NT2/D1 (cell line): ENCODE measurements at places on chromosomes 12 and 14.

- no peak for DNase-seq
Observed at GRCh38 chr12:54227376-54227775, 38.6 kb upstream of the SMUG1 start.

DNA sequence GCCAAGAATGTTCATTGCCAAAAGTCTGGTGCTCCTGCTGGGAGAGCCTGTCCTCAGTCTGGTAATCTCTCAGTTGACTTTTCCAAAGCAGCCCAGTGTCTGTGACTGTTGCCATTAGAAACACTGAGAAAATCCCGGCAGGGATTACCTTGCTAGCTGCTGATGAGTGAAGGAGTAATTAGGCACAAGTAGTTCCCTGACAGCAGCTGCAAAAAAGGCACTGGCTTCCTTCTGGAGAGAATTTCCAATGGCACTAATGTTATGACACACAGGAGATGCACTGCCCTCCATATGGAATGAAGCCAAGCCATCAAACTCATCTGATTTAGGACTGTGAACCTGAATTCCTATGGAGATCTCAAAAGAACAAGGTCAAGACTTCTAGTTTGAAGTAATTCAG is 1321.2 kb upstream of the SEL1L start:
- DNase-seq = no peak

DNA sequence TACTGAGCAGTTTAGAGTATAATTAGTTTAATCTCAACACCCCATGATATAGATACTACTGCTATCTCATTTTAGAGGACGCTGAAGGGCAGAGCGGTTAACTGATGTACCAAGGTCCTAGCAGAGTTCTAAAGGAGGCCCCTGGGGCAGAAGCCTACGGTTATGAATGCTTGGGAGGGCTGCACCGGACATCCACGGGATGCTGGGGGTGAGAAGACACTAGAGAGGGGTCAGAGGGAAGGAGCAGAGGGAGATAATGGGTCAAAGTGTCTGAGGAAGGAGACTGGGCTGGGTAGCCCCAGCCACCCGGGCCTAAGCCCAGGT is 1.6 kb upstream of the ACTR6 start:
- DNase-seq = no peak

DNA sequence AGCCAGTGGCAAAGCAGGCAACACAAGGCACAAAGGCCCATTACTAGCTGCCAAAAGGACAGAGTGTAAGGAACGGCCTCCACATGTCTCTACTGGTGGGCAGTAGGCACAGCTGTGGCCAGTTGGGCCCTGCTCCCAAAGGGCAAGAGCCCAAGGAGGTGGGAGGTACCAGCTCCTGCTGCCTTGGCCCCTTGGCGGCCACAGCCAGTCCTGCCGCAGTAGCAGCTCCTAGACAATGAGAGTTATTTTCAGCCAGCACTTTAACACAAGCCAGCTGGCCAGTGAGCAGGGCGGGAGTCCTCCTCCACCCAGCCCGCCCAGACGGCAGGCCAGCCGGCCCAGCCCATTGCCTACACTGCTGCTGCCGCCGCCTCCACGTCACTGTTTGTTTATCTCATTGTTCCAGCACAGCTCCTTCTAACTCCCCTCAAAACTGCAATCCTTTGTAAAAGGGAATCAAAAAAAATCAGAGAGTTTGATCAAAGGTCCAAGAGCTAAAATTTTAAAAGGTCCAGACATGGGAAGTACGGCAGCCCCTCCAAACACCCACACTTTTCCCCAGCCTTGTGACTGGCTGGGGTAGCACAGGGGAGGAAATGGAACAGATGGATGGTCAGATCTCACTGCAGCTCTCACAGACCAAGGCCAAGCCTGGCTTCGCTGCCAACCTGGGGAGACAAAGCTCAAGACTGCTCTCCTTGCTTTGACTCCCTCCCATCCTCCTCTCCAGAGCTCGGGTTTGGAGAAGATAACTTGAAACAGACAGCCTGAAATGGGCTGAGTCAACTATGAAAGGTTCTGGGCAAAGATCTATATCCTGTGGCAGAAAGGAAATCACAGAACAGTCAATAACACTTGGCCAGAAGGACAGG is 33.5 kb downstream of the FMNL3 start:
- DNase-seq = no peak

- DNase-seq = no peak
Observed at GRCh38 chr12:76962099-76962498, 83.3 kb upstream of the CSRP2 start.

GRCh38 chr12:109464642-109465351 is 12.3 kb downstream of the KCTD10 start:
- DNase-seq = no peak

DNA sequence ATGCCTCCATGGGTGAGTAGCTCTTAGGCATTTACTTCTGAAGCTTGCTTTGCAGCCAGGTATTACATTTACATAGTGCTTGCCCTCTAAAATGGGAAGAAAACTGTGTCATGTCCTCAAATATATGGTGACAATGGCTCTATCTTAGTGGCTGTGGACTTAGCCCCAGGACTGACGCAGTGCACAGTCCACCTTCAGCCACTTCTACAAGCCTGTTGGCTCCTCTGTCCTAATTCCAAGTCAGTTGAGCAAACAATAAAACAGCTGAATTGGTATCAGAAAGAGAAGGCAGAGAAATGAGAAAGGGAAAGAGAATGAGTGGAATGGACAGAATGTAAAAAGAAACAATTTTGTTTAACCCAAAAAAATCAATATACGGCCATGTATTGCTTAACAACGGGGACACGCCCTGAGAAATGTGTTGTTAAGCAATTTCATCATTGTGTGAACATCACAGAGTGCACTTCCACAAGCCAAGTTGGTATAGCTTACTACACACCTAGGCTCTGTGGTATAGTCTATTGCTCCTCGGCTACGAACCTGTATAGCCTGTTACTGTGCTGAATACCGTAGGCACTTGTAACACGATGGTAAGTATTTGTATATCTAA is 93.5 kb downstream of the GRIN2B start:
- no peak for DNase-seq

DNA sequence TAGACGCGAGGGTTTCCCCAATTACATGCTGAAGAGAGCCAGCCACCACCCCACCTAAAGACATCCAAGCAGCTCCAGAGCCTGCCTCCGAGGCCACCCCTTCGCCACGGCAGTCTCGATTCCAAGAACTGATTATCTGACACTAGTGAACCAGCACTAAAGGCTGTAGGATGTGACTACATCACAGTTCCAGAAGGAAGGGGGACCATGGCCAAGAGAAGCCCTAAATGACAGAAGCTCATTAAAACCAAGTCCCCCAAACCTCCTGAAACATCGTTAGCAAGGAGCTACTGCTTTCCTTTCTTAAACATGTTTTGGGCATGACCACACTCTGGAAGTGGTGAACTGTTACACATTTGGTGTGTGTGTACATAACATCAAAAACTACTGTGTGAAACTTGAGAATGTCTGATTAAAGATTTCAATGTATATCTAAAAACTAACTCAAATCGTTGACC is 88.2 kb downstream of the DUSP16 start:
- DNase-seq = no peak

- no peak for DNase-seq
Observed at GRCh38 chr12:60148109-60148508, 552.3 kb downstream of the SLC16A7 start.

- DNase-seq = peak; percentile 80
Observed at GRCh38 chr12:2877953-2878732, 1.1 kb downstream of the RHNO1 start.

- no peak for DNase-seq
Observed at GRCh38 chr14:55313480-55313879, 42.3 kb downstream of the FBXO34 start.

GRCh38 chr12:18576104-18576626 is 161.6 kb downstream of the PLCZ1 start:
- DNase-seq = no peak

DNA sequence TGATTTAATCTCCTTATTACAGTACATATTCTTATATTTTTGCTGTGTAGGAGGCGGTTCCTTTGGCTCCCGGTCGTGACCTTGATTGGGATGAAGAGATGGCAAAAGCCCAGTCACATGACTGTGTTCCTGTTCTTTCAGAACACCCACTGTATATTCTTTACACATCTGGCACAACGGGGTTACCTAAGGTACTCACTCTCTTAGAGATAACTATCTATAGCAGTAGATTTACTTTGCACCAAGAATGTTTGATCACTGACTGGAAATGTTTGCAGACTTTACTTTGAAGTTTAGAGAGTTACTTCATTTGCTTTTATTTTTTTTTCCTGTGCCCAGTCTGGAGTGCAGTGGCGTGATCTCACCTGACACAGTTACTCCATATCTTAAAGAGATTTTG is 65.2 kb downstream of the ACSS3 start:
- no peak for DNase-seq

DNA sequence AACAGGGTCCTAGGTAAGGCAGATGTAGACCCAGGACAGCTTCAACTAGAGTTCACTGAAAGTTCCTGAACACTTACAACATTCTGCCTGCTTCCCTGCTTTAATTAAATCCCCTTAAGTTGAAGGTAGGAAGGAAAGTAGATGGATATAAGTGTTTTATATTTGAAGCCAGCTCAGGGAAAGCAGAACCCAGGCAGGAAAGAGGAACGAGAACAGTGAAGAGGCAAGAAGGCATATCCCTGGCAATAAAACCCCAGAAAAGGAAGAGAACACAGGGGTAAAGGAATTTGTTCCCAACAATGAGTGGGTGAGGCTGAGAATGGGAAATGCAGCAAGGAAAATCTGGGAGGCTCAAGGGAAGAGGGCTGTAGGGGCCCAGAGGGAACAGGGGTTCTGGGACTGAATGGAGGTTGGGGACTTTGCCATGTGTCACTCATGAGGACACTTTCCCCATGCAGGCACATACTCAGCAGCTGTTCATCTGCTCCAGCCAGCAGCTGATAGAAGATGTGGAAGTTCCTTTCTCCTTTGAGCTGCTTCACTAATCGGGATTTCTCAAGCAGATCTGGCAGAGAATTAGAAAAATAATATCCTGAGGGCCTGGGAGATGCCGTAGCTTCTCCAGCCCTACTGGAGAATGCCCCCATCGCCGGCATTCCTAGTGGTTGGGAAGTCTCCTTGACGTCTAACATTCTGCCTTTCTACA is 3.7 kb downstream of the MYO1A start:
- no peak for DNase-seq

DNA sequence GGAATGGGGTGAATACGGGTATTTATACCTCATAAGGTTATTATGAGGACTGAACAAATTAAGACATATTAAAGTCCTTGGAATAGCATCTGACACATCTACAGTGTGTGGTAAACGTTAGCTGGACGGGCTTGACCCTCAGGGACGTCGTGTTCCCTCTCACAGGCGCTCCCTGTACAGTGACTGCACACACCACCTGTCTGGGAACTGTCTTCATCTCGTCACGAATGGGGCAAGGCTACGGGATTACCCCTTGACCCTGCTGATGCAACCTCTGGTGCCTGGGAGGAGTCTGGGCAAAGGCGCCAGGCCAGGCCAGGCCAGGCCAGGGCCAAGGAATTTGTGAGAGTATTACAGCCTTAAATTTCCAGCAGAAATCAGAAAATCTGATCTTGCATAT is 191.1 kb downstream of the CALM1 start:
- no peak for DNase-seq

GRCh38 chr12:51630986-51631385 is 40.0 kb downstream of the SCN8A start:
- DNase-seq = no peak

DNA sequence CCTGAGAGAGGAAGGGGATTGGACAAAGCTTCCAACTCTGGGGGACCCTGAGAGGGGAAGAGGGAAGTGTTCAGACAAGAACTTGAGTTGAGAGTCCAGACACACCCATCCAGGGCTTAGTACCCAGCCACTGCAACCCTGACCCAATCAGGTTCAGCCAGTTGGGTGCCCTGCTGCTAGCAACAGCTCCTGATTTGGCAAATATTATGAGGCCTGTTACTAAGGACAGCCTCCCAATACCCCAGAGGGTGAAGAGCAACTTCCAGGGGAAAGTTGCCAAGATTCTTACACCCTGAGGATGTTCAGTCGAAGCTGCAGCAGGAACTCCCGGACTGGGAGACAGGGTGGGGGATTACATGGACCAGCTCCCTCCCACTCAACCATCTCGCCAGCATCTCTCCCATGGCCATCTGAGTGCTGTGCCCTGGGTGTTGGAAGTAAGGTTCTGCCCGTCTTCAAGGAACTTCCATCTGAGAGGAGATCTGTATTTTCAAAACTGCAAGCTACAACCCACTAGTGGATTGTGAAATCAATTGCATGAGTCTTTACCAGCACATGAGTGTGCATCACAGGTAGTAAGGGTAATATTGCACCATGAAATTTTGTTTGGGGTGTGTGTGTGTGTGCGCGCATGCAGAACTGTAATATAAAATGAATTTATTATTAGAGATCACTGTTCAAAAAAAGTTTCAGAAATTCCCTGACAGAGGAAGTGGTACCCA is 11.5 kb upstream of the KRT78 start:
- no peak for DNase-seq

- no peak for DNase-seq
Observed at GRCh38 chr12:50217202-50217601, 50.0 kb upstream of the CERS5 start.

DNA sequence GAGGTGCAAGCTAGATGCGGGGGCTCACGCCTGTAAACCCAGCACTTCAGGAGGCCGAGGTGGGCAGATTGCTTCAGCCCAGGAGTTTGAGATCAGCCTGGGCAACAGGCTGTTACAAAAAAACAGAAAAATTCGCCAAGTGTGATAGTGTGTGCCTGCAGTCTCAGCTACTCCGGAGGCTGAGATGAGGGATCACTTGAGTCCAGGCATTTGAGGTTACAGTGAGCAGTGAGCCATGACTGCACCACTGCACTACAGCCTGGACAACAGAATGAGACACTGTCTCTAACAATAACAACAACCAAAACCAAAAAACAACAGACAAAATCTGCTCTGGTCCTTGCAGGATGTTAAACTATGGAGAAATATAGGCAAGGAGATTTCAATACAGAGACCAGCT is 13.9 kb downstream of the BTBD7 start:
- no peak for DNase-seq

GRCh38 chr14:98896449-98896848 is 375.5 kb downstream of the BCL11B start:
- no peak for DNase-seq

- peak; percentile 16 for DNase-seq
Observed at GRCh38 chr12:132218915-132219314, 74.7 kb downstream of the NOC4L start.

GRCh38 chr14:68817506-68818212 is 24.8 kb upstream of the ZFP36L1 start:
- DNase-seq = no peak

DNA sequence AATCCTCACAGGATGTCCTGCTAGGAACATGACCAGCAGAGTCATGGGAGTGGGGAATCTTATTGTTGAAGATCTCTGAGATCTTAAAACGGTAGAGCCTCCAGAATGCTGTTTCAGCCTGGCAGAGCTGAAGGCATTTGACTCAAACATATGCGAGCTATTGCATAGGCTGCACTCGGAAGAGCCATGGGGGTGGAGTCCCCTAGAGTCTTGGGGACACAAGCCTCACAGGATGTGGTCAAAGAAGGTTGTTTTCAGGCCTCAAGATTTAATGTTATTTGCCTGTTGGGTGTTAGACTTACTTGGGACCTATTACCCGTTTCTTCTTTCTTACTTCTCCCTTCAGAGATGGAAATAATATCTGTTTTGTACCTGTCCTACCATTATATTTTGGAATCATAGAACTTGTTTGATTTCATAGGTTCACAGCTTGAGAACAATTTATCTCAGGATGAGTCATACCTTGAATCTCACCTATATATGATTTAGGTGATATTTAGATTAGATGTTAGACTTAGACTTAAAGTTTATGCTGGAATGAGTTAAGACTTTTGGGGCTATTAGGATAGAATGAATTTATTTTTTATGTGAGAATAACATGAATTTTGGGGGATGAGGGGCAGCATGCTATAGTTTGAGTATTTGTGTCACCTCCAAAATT is 172.2 kb upstream of the ATP2B1 start:
- DNase-seq = no peak

- no peak for DNase-seq
Observed at GRCh38 chr12:75786070-75786469, 245.5 kb downstream of the PHLDA1 start.
